ENCODE measurements at places on chromosomes 12 and 14.

DNA sequence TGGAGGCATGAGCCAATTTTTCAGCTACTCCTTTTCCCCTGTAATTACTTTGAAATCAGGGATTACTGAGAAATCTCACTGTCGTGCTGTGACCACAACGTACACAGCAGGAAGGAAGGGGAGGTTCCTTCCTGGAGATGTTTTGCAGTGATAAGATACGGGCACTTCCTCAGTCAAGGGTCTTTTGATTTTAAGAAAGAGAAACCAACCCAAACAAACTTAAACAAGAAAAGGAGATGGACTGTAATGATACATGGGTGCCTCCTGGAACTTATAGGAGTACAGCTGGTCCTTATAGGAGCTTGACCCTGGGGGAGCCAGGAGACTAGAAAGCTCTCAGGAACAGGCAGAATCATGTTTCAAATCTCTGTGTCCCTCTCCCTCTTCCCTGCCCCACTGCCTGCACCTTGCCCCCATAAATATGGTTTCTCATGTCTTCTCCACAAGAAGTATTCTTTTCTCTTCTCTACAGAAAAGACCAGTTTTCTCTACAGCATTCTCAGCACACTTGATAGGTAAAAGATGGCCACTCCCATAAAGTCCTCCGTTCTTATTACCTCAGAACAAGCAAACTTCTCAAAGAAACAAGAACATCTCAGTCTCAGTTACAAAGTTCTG, 281.1 kb upstream of the AMIGO2 start:
- DNase-seq, result no peak

DNA sequence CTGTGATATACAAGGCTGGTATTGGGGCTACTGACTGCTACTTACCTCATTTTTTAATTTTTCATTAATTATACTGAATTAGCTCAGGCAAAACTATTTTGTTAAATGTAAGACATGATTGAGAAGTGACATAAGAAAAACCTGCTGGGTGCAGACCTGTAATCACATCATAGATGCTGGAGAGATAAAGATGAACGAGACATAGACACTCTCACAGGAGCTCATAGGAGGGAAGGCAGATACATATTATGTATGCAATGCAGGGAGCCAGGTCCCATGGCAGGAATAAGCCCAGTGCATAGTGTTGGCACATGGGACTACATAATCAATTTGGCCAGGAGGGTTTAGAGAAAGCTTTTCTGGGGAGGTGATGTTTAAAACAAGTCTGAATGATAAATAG, 74.9 kb downstream of the PRKCH start:
- DNase-seq, result no peak

DNA sequence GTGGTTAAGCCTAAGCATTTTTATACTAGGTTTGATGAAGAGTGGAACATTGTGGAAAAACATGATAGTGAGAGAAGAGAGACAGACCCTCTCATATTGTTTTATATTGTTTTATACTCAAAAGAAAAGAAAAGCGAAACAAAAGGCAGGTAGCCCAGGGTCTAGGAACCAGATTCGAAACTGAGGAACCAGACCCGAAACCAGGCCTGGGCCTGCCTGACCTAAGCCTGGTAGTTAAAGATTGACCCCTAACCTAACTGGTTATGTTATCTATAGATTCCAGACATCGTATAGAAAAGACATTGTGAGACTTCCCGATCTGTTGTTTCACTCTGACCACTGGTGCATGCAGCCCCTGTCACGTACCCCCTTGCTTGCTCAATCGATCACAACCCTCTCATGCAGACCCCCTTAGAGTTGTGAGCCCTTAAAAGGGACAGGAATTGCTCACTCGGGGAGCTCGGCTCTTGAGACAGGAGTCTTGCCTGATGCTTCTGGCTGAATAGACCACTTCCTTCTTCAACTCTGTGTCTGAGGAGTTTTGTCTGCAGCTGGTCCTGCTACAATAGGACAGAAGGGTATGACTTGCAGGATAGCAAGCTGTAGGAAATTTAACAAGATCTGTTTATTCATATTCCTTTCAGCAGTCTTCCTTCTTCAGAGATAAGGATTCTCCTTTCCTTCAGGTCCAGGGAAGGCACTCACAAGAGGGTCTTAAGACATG, 147.1 kb upstream of the PLEKHA5 start:
- DNase-seq, result no peak

DNA sequence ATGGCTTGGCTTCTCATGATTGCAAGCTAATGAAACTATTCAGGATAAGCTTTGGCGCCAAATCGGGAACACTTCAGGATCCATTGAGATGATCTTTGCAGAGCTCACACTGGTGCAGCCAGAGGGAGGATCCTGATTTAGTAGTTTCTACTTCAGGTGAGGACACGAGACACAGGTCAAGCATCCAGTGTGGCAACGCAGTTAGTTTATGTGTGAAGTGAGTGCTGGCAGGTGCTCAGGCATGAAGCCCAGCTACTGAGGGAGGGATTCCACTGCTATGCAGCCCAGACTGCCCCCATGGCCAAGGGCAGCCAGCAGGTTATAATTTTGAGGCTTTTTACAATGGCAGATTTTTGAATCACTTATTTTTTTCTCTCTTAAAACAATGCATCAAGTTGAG, 113.5 kb upstream of the PCED1B start:
- no peak for DNase-seq

DNA sequence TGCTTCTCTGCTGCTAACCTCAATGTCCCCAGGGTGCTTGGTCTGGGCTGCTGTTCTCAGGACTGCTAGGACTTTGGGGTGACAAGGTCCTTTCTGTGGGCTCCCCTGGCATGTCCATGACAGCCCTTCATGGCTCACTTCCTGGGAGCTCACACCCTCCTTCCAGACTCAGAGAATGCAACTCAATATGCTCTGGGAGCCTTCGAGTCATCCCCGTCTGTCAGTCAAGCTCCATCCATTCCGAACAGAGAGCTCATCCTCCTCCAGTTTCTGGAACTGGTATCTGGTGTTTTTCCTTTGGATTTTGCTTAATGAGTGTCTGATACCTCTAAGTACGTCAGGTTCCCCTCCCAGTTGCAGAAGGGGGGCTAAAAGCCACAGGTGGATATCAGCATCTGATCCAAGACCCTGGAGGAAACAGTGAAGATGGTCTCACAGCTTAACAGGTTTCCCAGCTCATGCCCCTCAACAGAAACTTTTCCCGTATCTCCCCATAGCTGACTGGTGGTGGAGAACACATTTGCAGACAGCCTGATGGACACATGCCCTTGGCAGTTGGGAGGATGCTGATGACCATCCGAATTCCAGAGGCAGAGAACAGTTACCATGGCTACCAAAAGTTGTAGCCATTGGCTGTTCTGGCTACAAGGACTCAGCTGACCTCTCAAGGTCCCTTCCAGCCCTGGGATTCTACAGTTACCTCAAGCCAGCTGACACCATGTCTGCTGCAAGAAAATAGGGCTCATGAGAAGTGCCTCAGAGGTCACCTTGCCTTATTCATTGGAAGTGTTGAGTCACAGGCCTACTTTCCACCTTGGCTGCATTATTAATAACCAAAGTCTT, 9.5 kb upstream of the RAB35 start:
- peak; percentile 29 for DNase-seq

DNA sequence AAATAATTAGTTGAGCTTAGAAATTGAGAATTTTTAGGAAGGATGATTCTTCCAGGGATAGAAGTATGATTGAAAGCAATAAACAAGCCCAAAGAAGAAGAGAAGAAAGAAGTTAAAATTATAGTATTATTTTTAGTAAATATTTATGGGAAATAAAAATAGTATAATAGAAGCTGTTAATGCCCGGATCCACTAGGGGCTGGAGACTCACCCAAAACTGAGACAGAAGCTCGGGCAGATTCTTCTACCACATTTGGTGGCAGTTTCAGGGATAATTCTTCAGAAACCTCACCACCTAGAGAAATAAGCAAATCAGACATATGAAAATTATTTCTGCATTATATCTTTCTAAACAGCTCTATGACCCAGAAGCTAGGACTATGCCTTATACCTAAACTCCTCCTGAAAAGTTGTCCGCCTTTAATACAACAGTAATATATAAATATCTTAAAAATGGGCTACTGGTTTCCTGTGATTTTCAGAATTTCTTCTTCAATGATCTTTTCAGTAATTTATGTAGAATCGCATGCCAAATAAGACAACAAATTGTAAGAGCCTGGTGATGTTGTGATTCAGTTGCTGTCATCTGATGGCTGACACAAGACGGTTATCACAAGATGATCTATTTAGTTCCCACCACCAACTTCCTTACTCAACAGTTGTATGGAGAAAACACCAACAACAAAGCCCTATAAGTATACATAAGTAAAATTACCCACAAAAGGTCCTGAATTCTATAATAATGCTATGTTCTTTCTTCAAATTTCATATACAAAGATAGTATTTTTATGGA, 35.6 kb downstream of the A2M start:
- DNase-seq, result no peak

DNA sequence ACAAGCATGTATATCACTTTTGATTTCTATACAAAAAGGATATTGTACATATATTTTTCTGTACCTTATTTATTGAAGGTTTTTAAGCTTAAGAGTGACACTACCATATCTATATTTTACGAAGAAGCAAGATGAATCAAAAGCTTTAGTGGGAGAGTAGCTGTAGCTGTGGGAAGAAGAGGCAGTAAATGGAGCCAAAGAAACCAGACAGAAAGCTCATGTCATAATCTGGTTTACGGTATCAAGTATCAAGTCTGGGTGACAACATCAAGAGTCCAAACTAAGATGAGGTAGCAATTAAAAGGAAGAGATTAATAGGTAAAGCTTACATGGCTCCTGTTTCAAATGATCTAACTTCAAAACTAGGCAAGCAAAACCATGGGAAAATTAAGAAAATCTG, 54.8 kb downstream of the CEP83 start:
- no peak for DNase-seq

DNA sequence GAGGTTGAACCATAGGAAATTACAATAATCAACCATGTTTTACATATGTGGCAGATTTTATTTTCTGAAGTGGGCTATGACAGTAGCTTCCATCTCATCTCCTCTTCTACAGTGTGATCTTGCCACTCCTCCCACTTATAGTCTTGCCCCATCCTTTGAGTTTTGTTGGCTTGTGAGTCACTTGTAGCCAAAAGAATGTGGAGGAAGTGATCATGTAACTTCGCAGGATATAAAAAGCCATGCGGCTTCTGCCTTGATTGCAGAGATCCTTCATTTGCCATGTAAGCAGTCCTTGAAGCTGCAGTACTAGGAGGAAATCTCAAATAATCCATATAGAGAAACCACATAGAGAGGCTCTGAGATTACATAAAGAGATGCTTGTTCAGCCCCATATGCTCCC, 13.7 kb upstream of the ZNF84 start:
- no peak for DNase-seq

- DNase-seq, result no peak
Measured at GRCh38 chr12:80299976-80300375, 144.1 kb upstream of the PTPRQ start.

- no peak for DNase-seq
Measured at GRCh38 chr14:65915125-65915524, 502.6 kb downstream of the FUT8 start.

DNA sequence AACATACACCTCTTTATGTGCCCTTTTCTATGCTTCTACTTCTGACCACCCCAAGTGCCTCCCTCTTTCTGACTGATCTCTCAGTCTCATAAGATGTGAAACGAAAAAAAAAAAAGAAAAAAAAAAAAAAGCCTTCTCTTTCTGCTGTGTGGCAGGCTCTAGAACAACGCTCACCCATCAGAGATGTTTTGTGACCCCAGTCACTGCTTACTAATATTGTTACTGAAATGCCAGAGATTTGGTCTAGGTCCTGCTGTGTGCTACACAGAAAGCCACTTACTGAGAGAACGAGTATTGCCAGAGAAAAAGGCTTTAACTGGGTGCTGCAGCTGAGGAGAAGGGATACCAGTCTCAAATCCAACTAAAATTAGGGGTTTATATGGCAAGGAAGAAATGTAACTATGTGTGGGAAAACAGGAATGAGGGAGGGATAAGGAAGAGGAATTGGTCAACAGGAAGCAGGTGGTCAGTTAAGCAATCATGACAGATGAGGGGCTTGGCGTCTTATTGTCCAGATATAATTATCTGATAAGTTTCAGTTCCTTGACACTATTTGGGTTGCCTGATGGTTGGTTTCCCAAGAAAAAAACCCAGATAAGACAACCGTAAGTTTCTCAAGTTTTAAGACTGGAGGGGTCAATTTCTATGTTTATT, 149.0 kb downstream of the NAV3 start:
- DNase-seq, result no peak

DNA sequence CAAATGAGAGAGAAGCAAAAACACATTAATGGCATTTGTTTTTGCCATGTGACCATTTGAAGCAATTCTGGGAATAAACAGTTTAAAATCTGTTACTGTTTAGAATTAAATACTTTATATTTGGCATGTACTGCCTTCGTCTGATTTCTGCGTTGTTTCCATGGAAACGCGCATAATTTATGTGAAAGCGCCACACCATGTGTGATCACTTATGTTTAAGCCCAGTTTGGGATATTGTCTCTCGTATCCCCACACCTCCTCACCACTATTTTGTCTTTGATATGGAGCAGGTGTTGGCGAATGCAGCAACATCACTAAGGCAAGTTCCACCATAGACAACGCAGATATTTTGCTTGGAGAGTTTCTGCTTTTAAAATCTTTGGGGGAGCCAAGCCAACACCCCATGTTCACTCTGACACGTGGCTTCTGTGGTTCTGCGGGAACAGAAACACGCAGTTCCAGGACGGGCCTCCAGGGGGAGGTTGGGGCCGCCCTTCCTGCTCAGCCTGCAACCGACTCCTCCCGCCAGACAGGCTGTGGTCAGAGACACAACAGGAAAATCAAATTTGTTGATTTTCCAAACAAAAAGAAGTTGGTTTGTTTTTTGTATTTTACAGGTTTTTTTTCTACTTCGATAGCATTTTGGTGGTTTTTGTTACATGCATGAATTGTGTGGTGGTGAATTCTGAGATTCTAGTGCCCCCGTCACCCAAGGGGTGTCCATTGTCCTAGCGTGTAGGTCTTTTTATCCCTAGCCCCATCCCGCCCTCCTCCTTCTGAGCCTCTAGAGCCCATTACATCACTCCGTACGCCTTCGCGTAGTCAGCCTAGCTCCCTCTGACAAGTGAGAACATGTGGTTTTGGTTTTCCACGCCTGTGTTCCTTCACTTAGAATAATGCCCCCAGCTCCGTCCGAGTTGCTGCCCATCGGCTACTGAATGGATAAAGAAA, 101.9 kb upstream of the SFSWAP start:
- DNase-seq, result peak; percentile 73

DNA sequence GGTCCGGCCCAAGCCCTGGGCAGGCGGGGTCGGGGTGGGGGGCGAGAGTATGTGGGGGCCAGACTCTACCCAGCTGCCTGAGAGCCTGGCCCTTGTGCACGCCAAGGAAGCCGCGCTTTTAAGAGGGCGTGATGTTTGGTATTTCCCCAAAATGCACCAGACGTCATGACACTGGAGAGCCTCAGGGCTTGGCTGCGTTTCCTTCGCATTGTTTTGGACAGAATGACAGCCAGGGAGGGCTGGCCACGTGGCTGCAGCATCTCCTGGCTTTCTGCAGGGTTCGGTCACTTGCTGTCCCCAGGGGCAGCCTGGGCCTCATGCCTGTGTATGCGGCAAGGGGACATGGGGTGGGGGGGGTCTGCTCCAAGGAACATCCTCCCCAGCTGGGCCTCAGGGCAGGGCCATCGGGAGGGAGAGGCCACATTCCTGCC, 16.1 kb upstream of the NUDT14 start:
- DNase-seq, result peak; percentile 49

GRCh38 chr12:30806989-30807694, 52.4 kb upstream of the CAPRIN2 start:
- peak; percentile 94 for DNase-seq

GRCh38 chr12:203462-204260, 10.3 kb downstream of the SLC6A12 start:
- DNase-seq, result peak; percentile 80

Data from DMS53 (cell line).